Immature natural killer cell (primary cell): ENCODE measurements at places on chromosomes 12 and 14. TPM values are rescaled to one million over a fixed set of nuclear protein-coding genes. Genes with fewer than 3 reads are reported as not detected.

DNA sequence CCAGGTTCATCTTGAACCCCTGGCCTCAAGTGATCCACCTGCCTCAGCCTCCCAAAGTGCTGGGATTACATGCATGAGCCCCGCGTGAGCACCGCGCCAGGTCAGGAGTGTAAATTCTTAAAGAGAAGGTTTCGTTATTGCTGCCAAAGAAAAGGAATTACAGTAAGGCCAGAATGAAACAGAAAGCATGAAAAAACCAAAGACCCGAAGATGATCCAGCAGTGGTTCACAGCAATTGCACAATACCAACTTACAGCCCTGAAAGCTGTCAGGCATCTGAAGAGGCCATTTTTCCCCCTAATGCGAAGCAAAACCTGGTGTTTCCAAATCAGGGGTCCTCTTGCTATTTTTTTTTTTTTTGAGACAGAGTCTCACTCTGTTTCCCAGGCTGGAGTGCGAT is 10.3 kb downstream of the RBM23 start:
- no peaks in the 10 kb centered on the region for H3K27me3 ChIP-seq
- peaks cover 12% of the 10 kb centered on the region for H3K4me1 ChIP-seq
- peaks cover 36% of the 10 kb centered on the region for H3K36me3 ChIP-seq
- no peak for DNase-seq
- H3K27ac ChIP-seq = no peak overlapping the region

- H3K4me3 ChIP-seq = no peak overlapping the region
- H3K36me3 ChIP-seq = no peaks in the 10 kb centered on the region
- no peak overlapping the region for H3K27ac ChIP-seq
- DNase-seq = no peak
- H3K4me1 ChIP-seq = peaks cover 48% of the 10 kb centered on the region
- H3K27me3 ChIP-seq = peaks cover 5% of the 10 kb centered on the region
Observed at GRCh38 chr14:93329965-93330608, 2.7 kb downstream of the BTBD7 start.

- H3K36me3 ChIP-seq = no peaks in the 10 kb centered on the region
- H3K27me3 ChIP-seq = peaks cover 3% of the 10 kb centered on the region
Observed at GRCh38 chr12:128612150-128612850, 211.5 kb downstream of the SLC15A4 start.

- no peak for DNase-seq
- H3K4me3 ChIP-seq = no peak overlapping the region
- no peaks in the 10 kb centered on the region for H3K36me3 ChIP-seq
- no peak overlapping the region for H3K27ac ChIP-seq
- no peaks in the 10 kb centered on the region for H3K4me1 ChIP-seq
Observed at GRCh38 chr12:3453990-3454680, 36.9 kb upstream of the PRMT8 start.

DNA sequence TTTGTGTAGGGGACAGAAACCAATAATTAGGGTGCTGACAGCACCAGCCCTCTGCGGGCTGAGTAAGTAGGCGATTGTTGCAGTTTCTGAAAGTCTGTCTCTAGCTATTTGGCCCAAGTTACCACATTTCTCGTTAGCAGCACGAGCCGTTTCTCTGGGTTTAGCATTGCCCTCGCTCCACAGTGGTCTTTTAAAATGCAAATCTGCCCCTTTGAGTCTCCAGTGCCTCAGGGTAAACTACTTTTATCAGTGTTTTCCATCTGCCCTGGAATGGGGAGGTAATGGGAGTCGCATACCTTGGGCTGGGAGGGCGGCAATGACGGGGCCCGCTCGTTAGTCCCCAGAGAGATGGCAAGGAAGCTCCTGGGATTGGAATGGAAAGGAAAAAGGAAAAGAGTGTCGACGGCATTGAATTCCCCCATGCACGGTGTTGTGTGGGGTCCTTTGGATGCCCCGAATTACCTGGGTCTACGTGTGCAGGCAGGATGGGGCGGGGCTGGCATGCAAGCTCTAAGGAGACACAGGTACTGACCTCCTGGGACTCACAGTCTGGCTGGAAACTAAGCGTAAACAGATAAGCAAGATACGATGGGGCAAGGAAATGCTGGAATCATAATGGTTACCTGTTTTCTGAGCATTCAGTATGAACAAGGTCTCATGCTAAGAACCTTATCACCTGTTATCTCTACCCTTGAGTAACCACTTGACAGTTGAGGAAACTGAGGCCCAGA is 131.8 kb upstream of the MAP1LC3B2 start:
- no peak overlapping the region for H3K27ac ChIP-seq
- H3K4me1 ChIP-seq = no peaks in the 10 kb centered on the region
- no peak overlapping the region for H3K4me3 ChIP-seq

GRCh38 chr12:46439793-46440511 is 67.4 kb upstream of the SLC38A2 start:
- no peaks in the 10 kb centered on the region for H3K27me3 ChIP-seq
- H3K4me1 ChIP-seq = no peaks in the 10 kb centered on the region
- no peaks in the 10 kb centered on the region for H3K36me3 ChIP-seq
- H3K4me3 ChIP-seq = no peak overlapping the region
- no peak overlapping the region for H3K27ac ChIP-seq

DNA sequence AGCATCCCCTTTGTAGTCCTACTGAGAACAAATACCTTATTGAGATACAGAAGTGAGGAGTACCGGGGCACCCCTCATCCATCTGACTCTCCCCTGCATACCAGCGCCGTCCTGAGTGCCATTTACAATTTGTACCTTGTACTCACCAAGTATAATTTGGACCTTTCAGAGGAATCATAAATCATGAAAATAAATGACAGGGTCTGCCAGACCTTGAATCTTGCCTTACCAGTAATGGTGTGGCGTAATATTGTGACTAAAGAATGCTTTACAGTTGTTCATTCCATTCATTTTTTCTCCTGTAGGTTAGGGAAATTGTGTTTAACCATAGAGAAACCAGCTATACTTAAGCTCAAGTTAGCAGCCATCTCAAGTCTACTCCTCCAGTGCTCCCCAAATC is 243.7 kb upstream of the RGS6 start:
- H3K4me1 ChIP-seq = no peaks in the 10 kb centered on the region
- H3K27ac ChIP-seq = no peak overlapping the region
- no peak overlapping the region for H3K4me3 ChIP-seq
- peaks cover 44% of the 10 kb centered on the region for H3K36me3 ChIP-seq
- no peaks in the 10 kb centered on the region for H3K27me3 ChIP-seq

GRCh38 chr12:94271351-94271750 is 123.0 kb downstream of the PLXNC1 start:
- no peak overlapping the region for H3K4me3 ChIP-seq
- DNase-seq = no peak
- H3K36me3 ChIP-seq = peaks cover 8% of the 10 kb centered on the region

Gene TMEM30B
- polyA plus RNA-seq = 1.2 TPM

Gene FOXN4
- polyA plus RNA-seq = not detected

Gene PLBD1
- 7.0 TPM for polyA plus RNA-seq

Gene ACTN1
- 9.3 TPM for polyA plus RNA-seq

Gene DDX24
- polyA plus RNA-seq = 60.8 TPM

Gene JPH4
- polyA plus RNA-seq = not detected
